Cortex of kidney (tissue), 1 donor: ENCODE measurements at places on chromosomes 1 and 21.

DNA sequence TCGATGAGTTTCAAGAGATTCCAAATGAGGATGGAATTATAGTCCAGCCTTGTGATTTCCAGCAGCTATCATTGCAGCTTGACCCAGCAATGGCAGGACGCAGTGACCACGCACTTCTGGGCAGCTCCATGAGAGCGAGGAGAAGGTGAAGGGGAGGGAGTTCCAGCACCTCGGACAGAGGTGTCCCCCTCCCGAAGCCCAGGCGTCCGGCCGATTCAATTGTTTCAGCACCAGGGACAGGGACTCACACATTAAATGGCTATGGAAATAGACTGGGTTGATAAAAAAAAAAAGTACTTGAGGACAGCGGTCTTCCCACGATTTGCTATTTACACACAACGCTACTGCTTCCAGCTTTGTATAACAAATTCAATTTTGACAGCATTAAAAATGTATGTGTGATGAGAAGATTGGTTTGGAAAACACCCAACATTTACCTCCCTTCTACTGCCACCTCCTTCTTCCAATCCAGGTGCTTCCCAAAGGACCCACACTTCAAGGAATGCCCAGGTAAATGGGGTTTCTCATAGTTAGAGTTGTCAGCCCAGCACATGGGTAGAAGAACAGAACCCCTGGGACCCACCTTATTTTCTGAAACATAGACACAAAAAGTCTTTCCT is 71.8 kb downstream of the DISP3 start:
- DNase-seq, result no peak

GRCh38 chr1:90821152-90821787 is 104.2 kb upstream of the BARHL2 start:
- DNase-seq, result no peak

GRCh38 chr1:66271904-66272254 is 262.1 kb upstream of the SGIP1 start:
- no peak for DNase-seq

- DNase-seq, result no peak
Observed at GRCh38 chr21:41521489-41522027, 13.6 kb upstream of the TMPRSS2 start.

GRCh38 chr1:244628789-244629188 is 24.1 kb upstream of the DESI2 start:
- no peak for DNase-seq

DNA sequence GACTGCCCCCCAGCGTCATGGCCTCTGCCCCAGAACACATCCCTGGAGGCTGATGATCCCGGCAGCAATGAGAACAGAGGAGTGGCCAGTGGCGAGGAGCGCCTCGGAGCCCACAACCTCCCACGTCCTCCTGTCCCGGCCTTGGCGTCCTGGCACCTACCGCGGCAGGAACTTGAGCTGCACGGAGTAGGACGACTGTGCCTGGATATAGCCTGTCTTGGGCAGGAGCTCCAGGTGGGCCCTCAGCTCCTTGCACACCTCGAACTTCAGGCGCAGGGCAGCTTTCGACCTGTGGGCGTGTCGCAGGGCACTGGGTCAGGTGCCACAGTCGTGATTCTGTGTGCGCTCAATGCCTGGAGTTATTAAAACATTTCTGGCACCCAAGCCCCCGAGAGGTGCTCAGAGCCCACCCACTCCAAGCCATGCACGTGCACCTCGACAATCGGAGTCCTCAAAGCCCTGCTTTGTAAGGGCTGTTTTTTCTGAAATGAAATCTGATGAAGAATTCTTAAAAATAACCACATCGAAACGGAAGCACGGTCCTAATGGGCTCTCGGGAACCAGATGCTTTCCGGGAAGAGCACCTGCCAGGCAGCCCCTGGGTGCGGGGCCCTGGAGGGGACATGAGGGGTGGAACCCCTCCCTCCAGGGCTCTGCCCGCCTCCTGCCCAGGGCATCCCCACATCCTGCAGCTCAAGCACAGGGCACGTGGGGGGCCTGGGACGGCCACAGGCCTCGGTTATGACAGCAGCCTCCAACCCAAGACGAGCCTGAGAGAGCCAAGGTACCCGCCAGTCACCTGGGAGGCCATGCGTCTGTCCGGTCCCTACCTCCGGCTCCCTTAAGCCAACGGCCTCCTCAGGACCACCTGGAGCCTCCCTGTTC is 23.0 kb upstream of the TMEM52 start:
- no peak for DNase-seq

DNA sequence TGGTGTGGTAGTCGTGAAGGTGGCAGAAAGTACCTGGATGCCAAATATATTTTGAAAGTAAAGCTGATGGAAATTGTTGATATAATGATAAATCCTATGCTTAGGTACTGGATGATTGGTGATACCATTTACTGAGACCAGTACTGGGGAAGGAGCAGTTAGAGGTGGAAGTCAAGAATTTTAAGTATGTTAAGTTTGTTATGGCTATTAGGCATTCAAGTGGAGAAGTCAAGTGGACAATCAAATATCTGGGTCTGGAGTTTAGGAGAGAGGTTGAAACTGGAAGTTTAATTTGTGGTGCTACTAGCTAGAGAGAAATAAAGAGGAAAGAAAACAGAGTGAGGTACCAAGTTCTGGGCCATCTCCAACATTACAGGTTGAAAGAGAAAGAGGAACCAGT is 89.1 kb downstream of the ATF6 start:
- DNase-seq, result no peak

- no peak for DNase-seq
Observed at GRCh38 chr1:235317168-235317567, 10.8 kb downstream of the ARID4B start.

- DNase-seq, result no peak
Observed at GRCh38 chr1:24276791-24277190, 42.4 kb upstream of the GRHL3 start.

DNA sequence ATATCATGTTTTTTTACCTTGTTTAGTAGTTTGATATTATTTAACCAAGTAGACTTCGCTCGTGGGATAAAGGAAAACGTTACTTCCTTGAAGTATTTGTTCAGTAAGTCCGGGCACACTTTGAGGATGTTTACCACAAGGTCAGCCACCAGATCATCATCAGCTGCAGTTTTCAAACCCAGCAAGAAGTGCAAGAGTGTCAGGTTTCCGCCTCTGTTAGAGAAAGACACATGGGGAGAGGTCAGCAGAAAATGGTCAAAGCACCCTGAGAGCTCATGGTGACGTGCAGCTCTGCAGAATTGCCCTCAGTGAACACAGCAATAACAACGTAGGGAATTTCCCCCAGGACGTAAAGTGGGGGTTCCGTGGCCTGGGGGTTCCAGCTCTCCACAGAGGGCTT is 24.4 kb downstream of the URB1 start:
- DNase-seq, result no peak

DNA sequence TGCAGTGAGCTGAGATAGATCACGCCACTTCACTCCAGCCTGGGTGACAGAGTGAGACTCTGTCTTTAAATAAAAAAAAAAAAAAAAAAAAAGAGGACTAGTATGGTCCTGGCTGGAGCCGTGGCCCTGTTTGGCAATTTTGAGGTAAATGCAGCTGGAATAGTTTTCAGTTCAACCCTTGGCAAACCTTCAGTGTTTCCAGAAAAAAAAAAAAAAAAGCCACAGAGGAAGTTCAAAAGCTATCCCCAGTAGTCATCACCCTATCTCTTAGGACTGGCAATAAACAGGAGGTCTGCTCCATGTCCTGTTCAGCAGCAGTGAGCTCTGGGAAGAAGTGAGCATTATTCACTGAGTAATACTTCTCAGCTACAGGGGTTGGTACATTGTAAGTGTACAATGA is 56.8 kb upstream of the ERRFI1 start:
- DNase-seq, result no peak

DNA sequence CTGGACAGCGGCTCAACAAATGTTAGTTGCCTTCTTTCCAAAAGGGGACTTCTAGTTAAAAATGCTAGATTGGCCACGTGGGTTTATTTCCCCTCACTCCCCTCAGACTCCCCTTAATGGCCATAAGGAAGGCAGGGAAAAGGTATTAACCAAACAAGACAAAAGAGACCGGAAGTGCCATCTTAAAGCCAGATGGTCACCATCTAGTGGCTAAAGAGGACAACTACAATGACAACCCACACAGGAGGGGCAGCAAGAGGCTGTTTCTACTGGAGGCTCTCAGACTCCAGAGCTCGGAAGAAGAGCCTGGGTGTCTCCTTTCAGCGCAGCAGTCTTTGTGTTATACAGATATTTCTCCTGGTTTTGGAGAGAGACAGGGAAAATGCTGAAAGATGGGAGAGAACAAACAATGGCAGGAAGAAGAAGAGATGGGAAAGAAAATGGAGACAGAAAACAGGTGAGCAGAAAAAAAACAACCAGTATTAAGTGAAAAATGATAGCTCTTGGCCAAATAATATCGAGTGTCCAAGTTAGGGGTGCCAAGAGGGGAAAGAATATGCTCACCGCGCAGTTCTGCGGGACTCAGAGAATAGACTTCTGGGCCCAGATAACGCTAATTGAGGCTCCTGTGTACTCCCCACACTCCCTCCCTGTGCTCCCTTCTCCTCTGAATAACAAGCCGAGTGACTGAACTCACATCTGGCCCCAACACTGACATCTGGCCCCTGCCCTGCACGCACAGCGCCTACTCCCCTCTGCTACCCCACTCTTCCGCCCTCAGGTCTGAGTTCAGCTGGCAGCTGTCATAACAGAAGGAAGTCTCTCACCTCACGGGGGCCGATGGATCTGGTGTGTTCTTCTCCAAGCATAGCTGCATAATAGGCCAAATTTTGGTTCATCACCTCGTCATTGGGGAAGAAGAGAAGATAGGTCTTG is 9.6 kb downstream of the P3H1 start:
- DNase-seq, result no peak

- DNase-seq, result no peak
Observed at GRCh38 chr1:239608469-239608868, 222.1 kb downstream of the CHRM3 start.

DNA sequence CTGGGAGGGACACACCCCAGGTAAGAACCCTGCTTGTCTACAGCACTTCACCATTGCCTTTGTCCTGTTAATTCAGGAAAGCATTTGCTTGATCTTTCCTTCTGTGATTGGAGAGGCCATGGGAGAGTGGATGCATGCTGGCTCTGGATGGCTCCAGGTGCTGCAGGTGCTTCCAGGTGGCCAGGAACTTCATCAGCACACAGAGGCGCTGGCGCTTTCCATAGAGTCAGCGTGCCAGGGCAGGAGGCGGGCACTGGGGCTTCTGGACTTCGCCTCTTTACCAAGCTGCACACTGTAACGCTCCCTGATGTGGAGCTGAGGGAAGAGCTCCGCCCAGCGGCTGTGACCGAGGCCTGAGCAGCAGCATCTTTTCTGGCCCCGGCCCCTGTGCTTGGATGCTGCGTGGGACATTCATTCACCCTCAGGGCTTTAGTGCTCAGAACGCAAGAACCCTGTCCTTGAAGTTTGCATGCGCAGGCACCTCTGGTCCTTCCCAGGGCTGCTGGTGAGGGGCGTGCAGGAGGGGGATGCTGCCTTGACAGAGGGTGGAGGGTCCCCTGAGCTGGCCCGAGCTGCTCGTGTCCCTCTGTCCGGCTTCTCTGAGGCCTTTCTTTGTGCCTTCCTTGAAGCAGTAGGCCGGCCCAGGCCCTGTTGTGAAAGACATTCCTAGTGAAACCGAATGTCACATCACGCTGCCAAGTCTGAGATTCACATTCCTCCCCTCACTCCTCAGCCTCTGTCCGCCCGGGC is 1.6 kb upstream of the MX2 start:
- no peak for DNase-seq

- no peak for DNase-seq
Observed at GRCh38 chr1:29849991-29850757, 613.9 kb downstream of the PTPRU start.

DNA sequence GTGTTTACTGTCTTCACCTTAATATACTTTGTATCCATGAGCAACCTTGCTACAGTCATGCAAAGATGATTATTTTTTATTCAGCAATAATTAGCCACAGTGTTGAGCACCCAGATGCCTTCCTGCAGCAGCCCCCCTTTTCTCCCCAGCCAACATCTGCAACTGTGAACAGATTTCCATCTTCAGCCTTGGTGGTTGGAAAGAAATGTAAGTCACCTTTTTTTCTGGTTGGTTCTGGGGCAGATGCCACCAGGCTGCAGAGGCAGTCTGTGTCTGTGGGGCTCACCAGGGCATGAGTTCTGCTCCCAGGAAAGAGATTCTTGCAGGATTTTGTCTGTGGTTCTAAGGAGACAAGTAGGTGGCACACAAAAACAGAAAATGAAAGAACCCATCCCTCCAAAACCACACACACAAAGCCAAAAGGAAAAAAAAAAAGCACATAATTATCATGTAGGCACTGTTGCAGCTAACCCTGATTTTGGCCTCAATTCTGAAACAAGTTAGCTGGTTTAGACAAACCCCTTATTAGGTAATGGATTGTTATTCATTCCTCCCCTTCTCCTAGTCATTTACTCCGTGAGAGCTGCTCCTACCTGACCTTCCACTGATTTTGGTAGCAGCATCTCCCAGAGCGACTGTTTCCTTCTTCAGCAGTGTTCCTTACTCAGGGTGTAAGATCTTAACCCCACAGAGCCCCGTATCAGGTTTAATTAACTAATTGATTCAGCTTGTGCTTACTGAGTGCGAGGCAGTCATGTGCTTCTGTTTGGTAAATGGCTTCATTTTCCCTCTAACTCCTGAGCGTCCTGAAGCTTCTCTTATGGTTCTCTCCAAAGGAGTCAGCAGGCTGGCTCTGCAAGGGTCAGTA is 36.5 kb downstream of the GALNT2 start:
- DNase-seq, result no peak

- DNase-seq, result no peak
Observed at GRCh38 chr21:26077521-26077920, 93.0 kb downstream of the APP start.

DNA sequence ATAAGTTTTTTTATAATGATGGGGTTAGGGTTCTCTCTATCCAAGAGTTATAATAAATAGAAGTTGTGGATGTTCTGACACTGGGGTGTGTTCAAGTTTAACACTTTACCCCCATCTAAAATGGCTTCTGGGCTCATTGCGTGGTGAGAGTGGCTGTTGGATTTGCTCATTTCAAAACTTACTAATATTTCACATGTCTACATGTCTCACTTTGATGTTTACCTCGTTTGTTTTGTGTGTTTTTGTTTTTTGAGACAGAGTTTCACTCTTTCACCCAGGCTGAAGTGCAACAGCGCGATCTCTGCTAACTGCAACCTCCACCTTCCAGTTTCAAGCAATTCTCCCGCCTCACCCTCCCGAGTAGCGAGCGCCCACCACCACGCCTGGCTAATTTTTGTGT is 3.7 kb downstream of the RRP1B start:
- DNase-seq, result no peak

GRCh38 chr1:18653367-18653766 is 22.7 kb downstream of the PAX7 start:
- DNase-seq, result no peak

DNA sequence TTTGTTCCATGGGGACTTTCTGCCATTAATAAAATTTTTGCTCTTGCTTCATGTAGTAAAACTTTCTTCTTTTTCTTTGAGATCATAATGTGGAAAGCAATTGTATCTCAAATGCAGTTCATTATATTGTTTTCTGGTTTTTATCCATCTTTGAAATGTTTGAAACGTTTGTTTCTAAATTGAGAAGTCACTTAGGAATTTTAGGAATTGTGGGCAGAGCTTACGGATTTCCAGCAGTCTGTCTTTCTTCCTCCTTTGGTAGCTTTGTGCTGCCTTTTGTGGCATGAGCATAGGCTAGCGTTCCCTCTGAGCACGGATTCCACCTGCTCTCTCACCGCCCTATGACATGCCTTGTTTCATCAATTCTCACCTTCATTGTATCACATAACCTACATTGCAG is 2.9 kb upstream of the ST6GALNAC5 start:
- no peak for DNase-seq

- DNase-seq, result no peak
Observed at GRCh38 chr1:96710708-96711477, 10.7 kb upstream of the PTBP2 start.
